Right atrium auricular region (tissue), 2 donors: ENCODE measurements at places on chromosomes 7 and 10.

DNA sequence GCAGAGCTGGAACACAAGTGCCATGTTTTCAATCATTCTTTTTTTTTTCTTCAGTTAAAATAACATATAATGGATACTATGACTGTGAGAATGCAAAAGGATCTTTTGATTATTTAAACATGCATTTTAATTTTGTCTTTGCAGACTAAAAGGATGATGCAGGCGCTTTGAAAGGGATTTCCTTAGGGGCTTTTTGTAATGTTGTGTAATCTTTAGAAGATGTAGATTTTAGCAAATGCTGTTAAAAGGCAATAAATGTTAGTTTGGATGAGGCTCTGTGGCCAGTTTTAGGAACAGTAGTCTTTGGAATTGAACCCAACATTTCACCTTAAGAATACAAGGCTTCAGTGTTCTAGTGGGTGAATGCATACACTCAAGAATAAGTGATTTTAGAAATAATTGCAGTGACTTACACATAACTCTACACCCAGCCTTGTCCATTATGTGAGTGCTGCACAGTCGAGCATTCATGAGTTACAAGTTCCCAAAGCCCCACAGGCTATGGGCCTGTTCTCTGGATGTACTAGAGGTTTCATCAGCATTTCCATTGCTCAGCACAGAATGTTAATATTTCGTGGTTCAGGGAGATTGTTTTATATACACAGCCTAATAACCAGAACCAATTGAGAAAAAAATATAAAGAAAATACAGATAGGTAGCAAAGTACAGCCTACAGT, 11.6 kb downstream of the PAPSS2 start:
- DNase-seq = no peak

GRCh38 chr7:158052381-158053060, 535.1 kb downstream of the PTPRN2 start:
- no peak for DNase-seq

- DNase-seq = no peak
Observed at GRCh38 chr10:13631594-13631993, 44.8 kb downstream of the PRPF18 start.

GRCh38 chr10:5147981-5148677, 36.8 kb downstream of the AKR1C8 start:
- no peak for DNase-seq

- no peak for DNase-seq
Observed at GRCh38 chr10:30510184-30510931, 76.4 kb downstream of the MAP3K8 start.

DNA sequence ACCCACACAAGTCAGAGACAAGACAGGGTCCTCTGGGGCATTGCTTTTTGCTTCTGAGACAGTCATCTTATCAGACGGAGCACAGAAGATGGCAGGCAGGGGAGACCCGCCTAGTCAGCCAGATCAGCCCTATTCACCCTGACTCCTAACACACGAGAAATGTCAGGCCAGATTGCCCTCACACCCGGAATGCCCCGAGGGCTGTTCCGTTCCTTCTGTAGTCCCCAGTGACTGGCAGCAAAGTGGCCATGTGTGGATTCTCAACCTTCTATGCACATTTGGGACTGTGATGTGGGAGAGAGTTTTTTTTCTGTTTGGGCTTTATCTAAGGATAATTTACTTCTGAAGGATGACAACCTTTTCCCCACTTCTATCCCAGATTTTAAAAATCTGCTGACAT, 35.5 kb upstream of the TBX20 start:
- DNase-seq = no peak

- no peak for DNase-seq
Observed at GRCh38 chr10:46283580-46284285, 3.1 kb upstream of the ANTXRL start.

GRCh38 chr7:30652698-30653641, 29.3 kb downstream of the CRHR2 start:
- DNase-seq = no peak

GRCh38 chr7:157009170-157009777, 1.2 kb downstream of the MNX1 start:
- DNase-seq = no peak

- no peak for DNase-seq
Observed at GRCh38 chr7:8418629-8419245, 14.7 kb upstream of the NXPH1 start.

- DNase-seq = no peak
Observed at GRCh38 chr10:124719213-124719851, 24.8 kb downstream of the FAM53B start.

DNA sequence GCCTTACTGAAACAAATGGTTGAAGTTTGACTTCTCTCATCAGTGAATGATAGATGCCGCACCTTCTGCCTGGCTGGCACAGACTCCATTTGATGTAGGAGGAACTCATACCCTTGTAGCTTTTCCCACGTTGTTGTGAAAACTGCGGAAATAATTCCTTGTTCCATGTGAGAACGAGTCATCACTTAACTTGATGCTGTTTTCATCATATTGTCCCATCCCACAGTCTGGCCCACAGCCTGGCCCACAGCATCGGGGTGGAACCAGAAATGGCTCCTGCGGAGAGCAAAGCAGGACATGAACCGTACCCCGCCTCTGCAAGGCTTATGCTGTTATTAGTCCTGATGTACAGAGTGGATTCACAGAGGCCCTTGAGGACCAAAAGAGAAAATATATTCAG, 587.0 kb downstream of the SDK1 start:
- DNase-seq = no peak

- DNase-seq = peak; percentile 70
Observed at GRCh38 chr10:92590623-92591549, 2.0 kb upstream of the KIF11 start.

DNA sequence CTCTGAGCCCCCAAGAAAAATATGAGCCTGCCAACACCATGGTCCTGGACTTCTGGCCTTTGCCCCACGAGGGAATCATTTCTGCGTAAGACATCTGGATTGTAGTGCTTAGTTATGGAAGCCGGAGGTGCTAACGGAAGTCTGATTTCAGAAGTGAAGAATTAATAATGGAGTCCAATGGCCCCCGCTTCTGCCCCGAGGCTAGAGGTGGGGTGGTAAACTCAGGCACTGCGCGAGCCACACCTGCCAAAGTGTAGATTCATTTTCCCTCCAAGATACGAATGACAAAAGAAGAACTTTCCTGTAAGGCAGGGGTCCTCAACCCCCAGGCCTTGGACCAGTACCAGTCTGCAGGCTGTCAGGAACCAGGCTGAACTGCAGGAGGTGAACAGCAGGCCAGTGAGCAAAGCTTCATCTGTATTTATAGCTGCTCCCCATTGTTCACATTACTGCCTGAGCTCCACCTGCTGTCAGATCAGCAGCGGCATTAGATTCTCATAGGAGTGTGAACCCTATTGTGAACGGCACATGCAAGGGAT, 22.3 kb downstream of the CNPY1 start:
- peak; percentile 13 for DNase-seq

DNA sequence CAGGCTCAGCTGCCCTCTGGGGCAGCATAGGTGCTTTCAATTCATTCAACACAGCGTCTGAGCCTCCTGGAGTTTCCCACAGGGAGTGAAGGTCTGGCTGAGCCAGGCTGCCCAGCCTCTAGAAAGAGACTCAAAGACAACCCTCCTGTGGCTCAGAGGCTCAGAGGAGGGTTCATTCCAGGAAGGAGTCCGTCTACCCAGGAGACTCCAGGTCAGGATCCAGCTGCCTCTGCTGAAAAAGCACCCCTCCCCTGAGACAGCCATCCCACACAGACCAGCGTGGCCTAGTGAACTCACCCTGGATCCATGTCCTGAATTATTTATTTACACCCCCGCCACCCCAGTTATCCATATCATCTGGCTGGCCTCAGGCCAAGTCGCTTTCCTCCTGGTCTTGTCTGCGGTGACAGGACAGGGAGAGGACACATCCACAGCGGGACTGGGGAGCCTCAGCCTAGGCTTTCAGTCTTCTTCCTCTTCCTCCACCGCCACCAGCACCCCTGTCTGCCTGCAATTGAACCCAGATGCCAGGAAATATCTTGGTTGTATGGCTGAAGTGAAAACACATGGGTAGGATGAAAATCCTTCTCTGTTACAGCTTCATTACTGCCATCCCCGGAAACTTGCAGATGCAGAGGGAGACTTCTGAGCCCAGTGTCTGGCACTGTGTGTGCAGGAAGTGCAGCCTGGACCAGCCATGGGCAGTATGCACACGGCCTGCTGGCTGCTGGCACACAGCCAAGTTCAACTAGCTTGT, 44.0 kb upstream of the COL13A1 start:
- no peak for DNase-seq

DNA sequence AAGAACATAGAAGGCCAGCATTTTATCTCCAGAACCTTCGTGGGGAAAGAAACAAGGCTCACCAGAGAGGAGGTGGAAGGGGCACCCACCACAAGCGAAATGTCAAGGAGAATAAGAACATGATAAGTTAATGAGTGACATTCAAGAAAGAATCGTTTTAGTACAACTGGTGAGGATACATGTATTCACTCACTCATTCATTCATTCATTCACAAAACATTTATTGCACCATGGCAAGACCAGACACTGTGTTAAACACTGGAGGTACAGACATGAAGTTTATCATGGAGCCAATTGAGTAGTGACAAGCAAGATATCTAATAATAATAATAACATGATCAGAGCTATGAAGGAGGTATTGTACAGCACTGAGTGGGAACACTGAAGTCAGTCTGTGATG, 1.7 kb upstream of the ZNRF2 start:
- no peak for DNase-seq

- no peak for DNase-seq
Observed at GRCh38 chr7:148849393-148850098, 34.5 kb downstream of the EZH2 start.

GRCh38 chr7:142323706-142324105, 65.8 kb upstream of the PRSS58 start:
- no peak for DNase-seq

DNA sequence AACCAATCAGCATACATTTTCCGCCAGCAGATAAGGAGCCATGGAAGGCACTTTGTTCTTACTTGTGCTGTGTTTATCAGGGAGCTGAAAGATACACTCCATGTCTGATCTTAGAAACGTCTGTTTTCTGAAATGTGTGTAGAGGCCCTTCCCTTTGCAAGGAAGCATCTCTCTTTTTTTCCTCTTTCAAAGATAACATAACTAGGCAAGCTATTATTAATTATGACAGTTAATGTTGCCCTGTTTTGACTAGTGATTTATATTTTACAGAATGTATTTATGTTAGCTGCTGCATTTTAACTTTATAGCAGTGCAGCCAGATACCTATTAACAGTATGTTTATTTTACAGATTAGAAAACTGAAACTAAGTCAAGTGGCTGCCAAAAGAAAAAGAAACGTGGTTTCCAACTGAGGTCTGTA, 683.2 kb upstream of the IGFBP3 start:
- no peak for DNase-seq

DNA sequence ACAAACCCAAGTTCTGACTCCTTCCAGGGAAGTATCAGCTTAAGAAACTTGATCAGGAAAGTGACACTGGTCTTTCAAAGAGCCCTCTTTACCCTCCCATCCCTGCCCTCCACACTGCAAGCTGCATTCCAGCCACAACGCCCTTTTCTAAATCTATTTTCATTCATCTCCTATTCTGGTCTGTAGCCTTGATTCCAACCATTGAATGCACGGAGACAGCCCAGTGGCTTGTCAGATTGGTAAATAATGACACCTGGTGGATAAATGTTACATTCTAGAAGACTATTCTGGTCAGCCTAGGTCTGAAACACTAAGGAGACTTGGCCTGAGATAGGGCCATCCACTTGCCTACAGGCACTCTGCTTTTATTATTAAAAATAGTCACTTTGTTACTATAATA, 20.9 kb downstream of the MORN4 start:
- DNase-seq = no peak

GRCh38 chr7:153446490-153446889, 605.7 kb upstream of the DPP6 start:
- DNase-seq = no peak

GRCh38 chr7:69450456-69450855, 147.8 kb upstream of the AUTS2 start:
- DNase-seq = no peak

DNA sequence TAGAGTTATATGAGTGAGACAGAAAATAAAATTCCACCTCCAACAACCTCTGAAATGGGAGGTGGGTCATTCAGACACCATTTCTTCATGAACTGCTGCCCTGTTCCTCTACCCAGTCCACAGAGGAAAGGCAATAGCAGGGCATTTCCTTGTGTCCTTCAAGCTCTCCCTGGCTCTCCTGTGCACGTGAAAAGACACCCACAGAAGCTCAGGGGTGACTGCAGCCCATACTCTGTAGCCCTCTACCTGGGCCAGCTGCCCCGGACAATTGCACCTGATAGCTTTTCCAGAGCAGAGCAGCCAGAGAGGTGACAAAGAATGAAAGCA, 10.0 kb downstream of the ST8SIA6 start:
- no peak for DNase-seq

GRCh38 chr10:132820056-132820455, 34.1 kb upstream of the NKX6-2 start:
- DNase-seq = no peak

- no peak for DNase-seq
Observed at GRCh38 chr10:29379208-29379607, 90.3 kb downstream of the LYZL1 start.

GRCh38 chr7:84399661-84400060, 205.1 kb upstream of the SEMA3A start:
- DNase-seq = no peak

DNA sequence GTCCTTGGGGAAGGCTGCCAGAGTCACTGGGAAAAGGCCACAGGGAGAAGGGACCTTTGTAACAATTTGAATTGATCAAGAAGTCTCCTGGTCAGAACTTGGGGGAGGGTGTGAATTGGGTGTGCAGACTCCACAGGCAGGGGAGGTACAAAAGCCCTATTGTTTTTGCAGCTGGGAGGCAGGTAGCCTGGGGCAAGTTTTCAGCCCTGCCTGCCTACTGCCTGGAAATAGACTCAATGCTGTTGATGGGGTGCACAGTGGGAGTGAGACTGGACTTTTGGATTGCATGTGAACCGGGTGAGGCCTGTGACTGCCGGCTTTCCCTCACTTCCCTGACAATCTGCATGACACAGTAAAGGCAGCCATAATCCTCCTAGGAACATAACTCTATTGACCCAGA, 947.0 kb downstream of the REEP3 start:
- DNase-seq = no peak

- no peak for DNase-seq
Observed at GRCh38 chr10:47319784-47320183, 2.5 kb upstream of the GDF2 start.

GRCh38 chr7:149423449-149424110, 37.3 kb downstream of the ZNF777 start:
- no peak for DNase-seq

DNA sequence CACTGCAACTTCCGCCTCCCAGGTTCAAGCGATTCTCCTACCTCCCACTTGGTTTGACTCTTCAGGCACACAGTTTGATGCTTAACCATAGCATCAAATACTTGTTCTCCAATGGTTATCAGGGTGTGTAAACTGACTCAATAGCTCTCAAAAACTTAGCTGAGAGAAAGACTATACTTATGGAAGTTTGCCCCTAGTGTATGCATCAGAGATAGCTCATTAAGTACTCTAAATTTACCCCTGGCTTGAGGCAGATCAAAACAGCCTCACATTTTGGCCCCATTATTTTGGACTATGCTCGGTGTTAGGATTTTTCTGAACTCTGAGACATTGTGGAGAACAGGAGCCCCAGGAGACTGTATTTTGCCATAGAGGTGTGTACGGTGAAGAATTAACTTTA, 40.8 kb upstream of the SLC35B4 start:
- no peak for DNase-seq

GRCh38 chr10:129579228-129579627, 112.2 kb downstream of the MGMT start:
- DNase-seq = no peak
